Renal cortex interstitium (tissue), 15 donors: ENCODE measurements at places on chromosomes 5 and 9. TPM values are rescaled to one million over a fixed set of nuclear protein-coding genes. Genes with fewer than 3 reads are reported as not detected.

Gene TMC1
- polyA plus RNA-seq: 0.74 TPM

Gene PCDHB7
- 4.2 TPM for polyA plus RNA-seq

Gene CDHR2
- 24.4 TPM for polyA plus RNA-seq

Gene FBP1
- polyA plus RNA-seq: 61.2 TPM

Gene FGF1
- 17.5 TPM for polyA plus RNA-seq

Gene INSL6
- 0.67 TPM for polyA plus RNA-seq

Gene SET
- 654 TPM for polyA plus RNA-seq

Gene ESM1
- polyA plus RNA-seq: 10.8 TPM

Gene SLC24A2
- 0.11 TPM for polyA plus RNA-seq

Gene PRRX2
- 1.1 TPM for polyA plus RNA-seq

Gene ANKRD20A1
- 5.7 TPM for polyA plus RNA-seq

Gene ZDHHC11
- polyA plus RNA-seq: 10.1 TPM

Gene NRG2
- polyA plus RNA-seq: 1.7 TPM

Gene TMEM252
- 8.1 TPM for polyA plus RNA-seq

Gene TEK
- polyA plus RNA-seq: 38.6 TPM

Gene OR2S2
- polyA plus RNA-seq: not detected

Gene MUSK
- not detected for polyA plus RNA-seq

Gene PDE8B
- 4.7 TPM for polyA plus RNA-seq

Gene SAXO1
- 0.19 TPM for polyA plus RNA-seq

Gene CER1
- polyA plus RNA-seq: 0.50 TPM

Gene NMUR2
- 0.26 TPM for polyA plus RNA-seq

Gene FOXD4L5
- polyA plus RNA-seq: 0.24 TPM

Gene UIMC1
- polyA plus RNA-seq: 42.4 TPM

Gene PCDHGA6
- polyA plus RNA-seq: 8.0 TPM

Gene MINAR2
- polyA plus RNA-seq: not detected

Gene PCDHB12
- 5.1 TPM for polyA plus RNA-seq

Gene SERF1B
- 96.2 TPM for polyA plus RNA-seq
